ENCODE measurements at places on chromosomes 11 and 22.

DNA sequence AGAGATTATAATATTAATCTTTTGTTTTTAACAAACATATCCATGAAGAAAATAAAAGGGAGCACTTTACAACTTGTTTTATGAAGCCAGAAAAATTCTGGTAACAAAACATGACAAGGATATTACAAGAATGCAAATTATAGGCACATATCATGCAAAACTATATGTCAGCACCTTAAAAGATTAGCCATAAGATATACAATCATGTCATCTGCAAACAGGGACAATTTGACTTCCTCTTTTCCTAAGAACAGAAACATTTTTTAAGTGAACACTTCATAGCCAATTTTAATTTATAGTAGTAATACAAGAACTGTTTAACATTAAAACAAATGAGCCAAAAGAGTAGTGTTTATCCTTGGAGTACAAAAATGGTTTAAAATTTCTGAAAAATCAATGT lies 916.5 kb upstream of the CNTN5 start:
- DNase-seq, result no peak

GRCh38 chr22:43515902-43516301 lies 104.1 kb downstream of the MPPED1 start:
- DNase-seq, result no peak

DNA sequence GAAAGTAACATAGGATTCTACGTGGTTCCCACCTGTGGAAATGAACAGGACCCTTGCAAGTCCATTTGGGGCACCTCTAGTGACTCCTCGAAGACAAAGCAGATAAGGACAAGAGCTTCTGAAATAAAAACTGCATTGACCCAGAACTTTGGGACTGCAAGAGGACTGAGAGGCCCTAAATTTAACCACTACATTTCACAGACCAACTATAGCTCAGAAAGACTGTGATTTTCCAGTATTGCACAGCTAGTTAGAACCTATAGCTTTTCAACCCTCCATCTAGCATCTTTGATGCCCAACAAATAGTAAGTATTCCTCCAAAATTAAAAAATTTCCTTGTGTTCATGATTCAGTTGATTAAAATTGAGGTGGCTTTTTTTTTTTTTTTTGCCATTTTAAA lies 107.6 kb upstream of the CD44 start:
- no peak for DNase-seq

GRCh38 chr11:38315151-38315550 lies 1717.1 kb upstream of the RAG2 start:
- DNase-seq, result no peak

DNA sequence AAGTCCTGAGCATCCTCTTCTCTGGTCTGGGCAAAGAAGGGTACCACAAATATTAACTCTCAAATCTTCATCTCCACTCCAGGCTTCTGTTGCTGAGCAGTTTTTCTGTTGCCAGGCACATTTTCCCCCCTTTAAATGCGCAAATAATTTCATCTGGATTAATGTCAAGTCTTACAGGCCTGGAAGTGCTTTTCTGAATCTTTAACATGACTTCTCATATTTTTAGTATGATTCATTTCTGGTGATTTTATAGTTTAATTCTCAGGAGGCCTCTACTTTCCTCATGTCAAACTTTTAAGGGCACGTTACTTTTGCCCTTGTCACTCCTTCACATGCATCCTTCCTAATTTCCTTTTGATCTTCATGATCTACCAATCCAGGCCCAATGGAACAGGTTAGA lies 510.2 kb downstream of the METTL15 start:
- DNase-seq, result no peak

DNA sequence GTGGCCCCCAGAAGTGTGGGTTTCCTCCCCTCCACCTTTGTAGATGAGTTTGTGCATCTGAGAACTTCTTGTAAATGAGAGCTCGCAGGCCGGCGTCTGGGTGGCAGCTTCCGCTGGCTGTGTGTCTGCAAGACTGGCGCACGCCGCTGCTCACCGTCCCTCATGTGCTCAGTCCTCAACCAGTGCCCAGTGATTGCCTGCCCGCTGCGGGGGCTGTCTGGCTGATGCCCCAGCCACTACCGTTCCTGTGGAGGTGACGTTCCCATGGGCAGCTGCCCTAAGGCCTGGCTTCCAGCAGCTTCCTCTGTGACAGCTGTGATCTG lies 8.8 kb downstream of the TBX1 start:
- DNase-seq, result no peak

GRCh38 chr11:68358416-68358815 lies 46.0 kb downstream of the LRP5 start:
- DNase-seq, result no peak

GRCh38 chr11:83042964-83043711 lies 28.6 kb downstream of the RAB30 start:
- DNase-seq, result no peak

DNA sequence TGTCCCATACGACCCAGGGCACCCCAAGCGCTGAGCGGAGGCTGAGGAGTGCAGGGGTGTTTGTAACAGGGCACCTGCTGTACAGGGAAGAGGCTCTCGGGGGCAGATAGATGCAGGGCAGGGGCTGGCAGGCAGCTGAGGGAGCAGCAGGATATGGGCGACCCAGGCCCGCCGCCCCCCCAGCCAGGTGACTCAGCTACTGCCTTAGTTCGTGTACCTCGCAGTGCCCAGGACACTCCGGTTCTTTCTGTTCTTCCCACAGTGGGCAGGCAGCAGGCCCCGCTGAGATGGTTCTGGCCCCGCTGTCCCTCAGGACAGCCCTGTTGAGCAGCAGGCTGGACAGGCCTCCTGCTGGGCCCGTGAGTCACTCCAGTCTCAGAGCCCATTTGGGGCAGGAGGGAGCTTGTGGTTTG lies 16.2 kb downstream of the PHLDA2 start:
- DNase-seq, result no peak

DNA sequence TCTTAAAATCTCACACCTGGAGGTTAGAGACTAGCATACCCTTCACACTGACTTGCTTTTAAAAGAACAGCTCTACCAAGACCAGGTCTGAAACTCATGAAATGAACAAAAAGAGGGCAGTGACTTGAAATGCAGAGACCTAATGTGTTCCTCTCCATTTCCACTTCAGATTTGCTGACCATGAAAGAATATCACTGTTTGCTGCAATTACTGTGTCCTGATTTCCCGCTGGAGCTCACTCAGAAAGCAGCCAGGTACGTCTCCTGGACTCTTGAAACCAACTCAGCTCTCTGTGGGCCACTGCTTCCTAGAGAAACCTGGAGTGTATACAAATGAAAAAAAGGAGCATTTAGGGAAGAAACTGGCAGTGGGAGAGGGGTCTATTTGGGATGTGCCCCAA lies 39.2 kb downstream of the ARFGAP2 start:
- DNase-seq, result no peak

DNA sequence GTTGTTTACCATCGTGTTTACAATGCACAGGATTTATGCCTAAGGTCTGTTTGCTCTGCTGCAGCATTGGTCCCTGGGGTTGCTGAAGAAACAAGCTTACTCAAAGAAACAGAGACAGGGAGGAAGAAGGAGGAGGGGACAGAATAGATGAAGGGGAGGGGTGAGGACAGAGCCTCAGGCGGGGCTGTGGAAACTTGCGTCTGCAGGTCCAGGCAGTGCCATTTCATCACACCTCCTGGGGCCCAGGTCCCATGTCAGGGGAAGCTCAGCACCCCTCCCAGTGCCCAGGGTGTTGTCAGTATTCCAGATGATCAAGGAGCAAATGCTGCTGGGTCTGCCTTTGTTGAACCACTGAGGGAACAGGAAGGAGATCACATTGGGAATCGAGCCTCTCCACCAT lies 1406.8 kb downstream of the TBC1D22A start:
- DNase-seq, result no peak

DNA sequence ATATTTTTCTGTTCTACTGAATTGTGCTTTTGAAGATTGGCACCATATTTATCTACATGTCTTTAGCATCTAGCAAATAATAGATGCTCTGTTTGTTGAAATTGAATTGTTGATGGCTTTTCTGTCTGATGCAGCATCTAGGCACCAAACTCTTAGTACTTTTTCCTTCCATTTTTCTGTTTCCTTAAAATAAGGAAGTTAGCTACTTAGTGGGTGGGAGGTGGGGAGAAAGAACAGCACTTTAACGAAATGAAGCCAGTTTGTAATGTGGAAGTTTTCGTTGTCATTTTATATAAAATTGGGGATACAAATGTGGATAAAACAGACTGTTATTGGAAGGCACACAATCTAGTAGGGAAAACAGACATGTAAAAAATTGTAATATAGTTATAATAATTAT lies 76.6 kb downstream of the HIPK3 start:
- DNase-seq, result no peak

DNA sequence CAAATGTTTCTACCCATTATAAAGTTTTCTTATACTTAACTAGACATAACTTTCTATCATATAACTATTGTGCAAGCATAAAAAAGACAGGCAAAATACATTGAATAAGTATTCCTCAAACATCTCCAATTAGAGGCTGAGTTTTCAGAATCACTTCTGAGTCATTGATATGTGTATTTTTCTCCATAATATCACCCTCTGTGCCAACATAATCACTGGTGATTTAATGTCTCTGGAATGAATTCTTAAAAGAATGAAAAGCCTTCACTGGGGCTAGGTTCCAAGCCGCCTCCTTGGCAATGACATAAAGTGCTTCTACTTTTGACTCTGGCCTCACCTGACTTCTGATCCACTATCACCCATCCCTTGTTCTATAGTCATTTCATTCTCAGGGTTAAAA lies 197.0 kb upstream of the E2F8 start:
- DNase-seq, result no peak

GRCh38 chr11:57297221-57297620 lies 27.5 kb downstream of the TNKS1BP1 start:
- no peak for DNase-seq

GRCh38 chr11:119785131-119785530 lies 56.1 kb upstream of the NECTIN1 start:
- no peak for DNase-seq

DNA sequence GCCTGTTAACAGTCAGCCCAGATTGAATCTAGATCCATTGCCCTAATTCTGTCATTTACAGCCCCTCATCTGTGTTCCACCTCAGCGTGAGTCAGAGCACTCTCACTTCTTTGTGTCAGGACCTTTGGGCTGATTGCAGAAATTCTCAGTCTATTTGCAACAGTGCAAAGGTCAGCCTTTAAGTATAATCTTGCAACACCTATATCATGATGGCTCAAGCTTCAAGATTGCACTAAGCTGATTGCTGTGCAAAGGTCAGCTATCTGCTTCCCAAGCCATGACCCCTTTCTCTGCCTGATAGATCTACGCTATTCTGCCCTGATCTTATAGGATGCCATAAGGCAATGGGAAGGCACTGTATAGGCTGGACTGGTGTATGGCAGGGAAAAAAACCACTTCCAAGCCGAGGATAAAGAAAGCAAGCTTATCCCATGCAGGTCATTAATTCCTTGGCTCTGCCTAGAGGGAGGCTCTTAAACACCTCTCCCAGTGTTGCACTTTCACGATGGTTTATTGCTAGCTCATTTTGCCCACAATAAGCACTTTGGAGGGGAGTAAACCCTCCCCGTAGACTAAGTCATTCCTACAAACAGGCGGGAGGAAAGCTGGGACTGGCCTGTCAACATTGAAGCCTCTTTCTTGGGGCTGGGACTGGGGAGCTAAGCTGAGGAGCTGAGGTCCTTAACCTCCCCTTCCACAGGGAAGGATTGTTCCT lies 100.6 kb downstream of the RRAS2 start:
- no peak for DNase-seq

GRCh38 chr11:11545285-11546275 lies 76.2 kb downstream of the GALNT18 start:
- DNase-seq, result no peak

GRCh38 chr11:27398400-27398770 lies 35.4 kb upstream of the CCDC34 start:
- no peak for DNase-seq

- DNase-seq, result no peak
Measured at GRCh38 chr11:75539459-75540334, 14.0 kb upstream of the GDPD5 start.

GRCh38 chr22:47784991-47785390 lies 1022.5 kb downstream of the TBC1D22A start:
- no peak for DNase-seq

DNA sequence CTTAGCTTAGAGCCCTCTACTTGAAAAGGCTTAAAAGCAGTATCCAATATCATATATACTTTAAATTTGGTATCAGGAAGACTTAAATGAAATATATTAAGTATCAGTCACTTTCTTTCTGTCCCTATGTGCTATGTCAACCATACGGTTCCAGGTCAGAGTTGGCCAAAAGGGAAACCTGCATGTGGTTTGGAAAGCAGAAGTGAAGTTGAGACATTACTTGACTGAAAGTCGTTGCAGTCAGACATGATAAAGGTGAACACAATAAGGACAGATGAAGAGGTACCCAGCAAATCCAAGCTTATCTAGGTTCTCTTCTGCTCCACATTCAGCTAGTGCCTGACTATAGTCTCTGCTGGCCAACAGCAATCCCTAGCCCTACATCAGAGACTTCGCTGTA lies 336.8 kb downstream of the KCNA4 start:
- DNase-seq, result no peak

GRCh38 chr22:31343235-31344191 lies 2.6 kb downstream of the PATZ1 start:
- peak; percentile 25 for DNase-seq

DNA sequence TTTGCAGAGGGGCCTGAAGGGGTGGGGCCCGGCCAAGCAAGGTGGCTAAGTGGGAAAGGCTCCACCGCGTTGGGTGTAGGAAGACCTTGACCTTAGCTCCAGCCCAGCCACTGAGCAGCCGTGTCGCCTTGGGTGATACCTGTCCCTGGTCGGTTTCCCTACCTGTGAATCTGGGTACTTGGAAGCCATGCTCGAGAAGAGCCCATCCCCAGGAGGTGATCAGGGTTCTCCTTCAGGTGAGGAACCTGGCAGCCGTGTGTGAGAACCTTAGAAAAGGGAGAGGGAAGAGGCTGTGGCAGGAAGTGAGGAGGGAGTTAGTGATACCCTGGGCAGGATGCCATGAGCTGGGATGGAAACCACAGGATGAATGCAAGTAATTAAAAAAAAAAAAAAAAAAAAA lies 21.6 kb downstream of the PPARA start:
- no peak for DNase-seq

GRCh38 chr11:11218629-11218986 lies 134.4 kb downstream of the CSNK2A3 start:
- DNase-seq, result no peak

DNA sequence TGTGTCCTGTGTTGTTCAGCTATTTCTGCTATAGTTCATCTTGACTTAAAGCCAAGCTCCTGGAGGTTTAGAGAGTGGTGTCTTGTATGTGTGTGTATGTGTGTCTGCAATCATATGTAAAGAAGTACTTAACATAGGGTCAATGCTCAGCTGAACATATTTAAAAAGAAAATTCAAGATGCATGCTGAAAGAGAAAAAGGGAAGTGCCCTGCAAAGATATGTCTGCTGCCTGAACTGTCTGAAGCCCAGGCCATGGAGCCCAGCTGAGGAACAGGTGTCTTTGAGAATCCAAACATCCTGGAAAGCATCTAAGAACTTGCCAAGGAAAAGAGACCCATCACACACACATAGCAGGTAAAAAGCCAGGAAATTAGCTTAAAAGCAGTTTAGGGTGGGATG lies 6.6 kb downstream of the TCN1 start:
- no peak for DNase-seq

DNA sequence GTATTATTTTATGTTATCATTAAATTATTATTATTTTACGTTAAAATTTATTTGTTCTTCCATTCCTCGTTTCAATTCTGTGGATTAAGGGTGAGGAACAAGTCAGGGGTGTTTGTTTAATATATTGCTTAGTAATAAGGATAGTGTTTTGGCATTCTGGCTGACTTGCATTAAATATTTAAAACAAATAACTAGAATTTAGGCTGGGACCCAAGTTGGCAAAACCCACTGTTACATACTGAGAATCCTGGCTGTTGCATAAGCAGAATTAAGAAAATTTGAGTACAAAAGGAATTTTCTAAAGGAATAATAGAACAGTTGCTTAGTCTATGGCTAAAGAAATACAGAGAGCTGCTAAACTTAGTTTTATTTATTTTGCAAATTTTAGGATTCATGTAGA lies 196.4 kb downstream of the GUCY1A2 start:
- no peak for DNase-seq

Data from activated CD4-positive, alpha-beta T cell treated with anti-CD3 and anti-CD28 coated beads for 4 hours (primary cell).